HT1080 (cell line): ENCODE measurements at places on chromosomes 12 and 14. TPM values are rescaled to one million over a fixed set of nuclear protein-coding genes. Genes with fewer than 3 reads are reported as not detected.

RAD9B gene
- 0.23 and 0.43 TPM in 2 replicates for total RNA-seq

GRCh38 chr14:50619569-50620141 is 48.5 kb downstream of the SAV1 start:
- peak; percentile 62 for DNase-seq

- no peak for DNase-seq
Measured at GRCh38 chr12:108213871-108214445, 84.9 kb downstream of the WSCD2 start.

TAS2R10 gene
- 0.37 TPM in 1 of 2 replicates, not detected in the other for total RNA-seq

GRCh38 chr12:49803693-49804450 is 24.3 kb downstream of the NCKAP5L start:
- no peak for DNase-seq

- peak; percentile 32 for DNase-seq
Measured at GRCh38 chr14:97283426-97283825, 486.2 kb downstream of the VRK1 start.

GRCh38 chr14:102473559-102473958 is 36.0 kb downstream of the ANKRD9 start:
- DNase-seq, result no peak

CNTN1 gene
- 0.08 and 0.20 TPM in 2 replicates for total RNA-seq

GRCh38 chr12:122523280-122523679 is 3.5 kb downstream of the RSRC2 start:
- DNase-seq, result peak; percentile 14

DNA sequence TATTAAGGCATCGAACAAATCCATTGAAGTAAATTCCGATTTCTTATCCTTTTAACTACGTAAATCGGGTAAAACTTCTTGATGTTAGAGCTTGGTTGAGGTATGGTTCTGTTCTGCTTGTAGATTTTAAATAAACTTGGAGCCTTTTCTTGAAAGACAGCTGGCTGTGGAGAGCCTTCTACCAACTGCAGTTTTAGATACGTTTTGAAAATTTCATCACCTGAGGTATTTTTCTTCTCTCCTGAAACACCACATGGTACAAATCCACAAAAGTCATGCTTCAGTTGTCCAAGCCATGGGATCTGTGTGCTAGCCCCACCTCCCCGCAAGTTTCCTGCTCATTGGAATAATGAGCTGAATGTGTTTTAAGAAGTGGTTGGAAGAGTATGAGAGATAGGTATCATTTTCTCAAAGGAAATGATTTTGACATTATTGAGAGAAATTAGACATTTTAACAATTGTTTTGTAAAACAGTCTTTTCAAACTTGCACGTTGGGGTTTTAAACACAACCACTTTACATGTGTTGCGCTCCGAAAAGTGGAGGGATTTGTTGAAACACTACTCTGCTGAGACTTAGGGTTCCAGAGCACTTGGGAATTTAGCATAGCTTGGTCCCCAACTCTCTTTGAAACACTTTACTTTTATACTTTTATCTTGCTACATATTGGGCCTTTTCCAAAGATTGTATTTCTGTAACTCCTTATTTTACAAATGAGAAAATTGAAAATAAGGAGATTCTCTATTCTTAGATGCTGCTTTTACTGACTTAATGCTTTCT is 1.4 kb downstream of the PPM1A start:
- DNase-seq, result peak; percentile 38

- DNase-seq, result peak; percentile 37
Measured at GRCh38 chr12:102063069-102063468, 1.3 kb upstream of the WASHC3 start.

MANSC1 gene
- total RNA-seq, result 0.73 and 3.4 TPM in 2 replicates

DNA sequence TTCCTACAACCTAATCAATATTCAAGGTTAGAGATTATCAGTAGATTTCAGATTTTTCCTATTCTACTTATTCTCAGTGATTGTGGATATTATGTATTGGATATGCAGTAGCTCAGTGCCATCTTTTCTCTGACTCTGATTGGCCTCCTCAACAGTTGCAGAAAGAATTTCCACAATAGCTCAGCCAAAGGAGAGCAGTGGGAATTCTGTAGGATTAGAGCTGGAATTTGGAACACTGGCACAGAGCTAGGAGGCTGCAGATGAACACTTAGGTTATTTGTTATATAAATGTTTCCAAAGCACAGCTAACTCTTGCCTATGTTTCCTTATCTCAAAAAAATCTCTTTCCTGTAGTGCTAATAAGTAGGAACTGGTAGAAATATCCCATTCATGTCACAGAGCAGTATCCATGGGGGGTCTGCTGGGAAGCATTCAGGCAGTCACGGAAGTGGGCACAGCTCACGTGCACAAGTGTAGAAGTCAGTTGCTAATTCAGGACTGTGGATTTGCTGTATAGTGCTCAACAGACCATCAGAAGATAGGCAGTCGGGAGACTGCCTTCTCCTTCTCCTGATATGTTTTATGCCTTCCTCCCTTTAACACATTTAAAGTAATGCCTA is 116.2 kb upstream of the TMEM260 start:
- no peak for DNase-seq

DNA sequence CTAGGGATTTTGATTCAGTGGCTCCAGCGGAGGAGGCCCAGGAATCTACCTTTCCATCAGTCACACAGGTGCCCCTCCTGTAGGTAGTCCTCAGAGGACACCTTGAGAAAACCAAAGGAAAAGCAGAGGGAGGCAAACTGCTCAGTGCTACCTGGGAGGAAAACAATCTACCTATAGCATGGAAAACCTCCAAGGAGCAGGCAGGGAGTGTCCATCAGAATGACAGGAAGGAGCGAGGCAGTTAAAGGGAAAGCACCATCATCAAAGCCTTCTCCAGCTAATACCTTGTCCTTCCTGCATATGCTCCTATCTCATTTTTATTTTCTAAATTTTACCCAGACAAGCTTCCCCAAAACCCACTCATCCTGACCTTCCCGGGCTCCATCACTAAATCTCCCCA is 25.4 kb downstream of the DPF3 start:
- DNase-seq, result no peak

LACRT gene
- total RNA-seq, result not detected in 2 replicates

DNA sequence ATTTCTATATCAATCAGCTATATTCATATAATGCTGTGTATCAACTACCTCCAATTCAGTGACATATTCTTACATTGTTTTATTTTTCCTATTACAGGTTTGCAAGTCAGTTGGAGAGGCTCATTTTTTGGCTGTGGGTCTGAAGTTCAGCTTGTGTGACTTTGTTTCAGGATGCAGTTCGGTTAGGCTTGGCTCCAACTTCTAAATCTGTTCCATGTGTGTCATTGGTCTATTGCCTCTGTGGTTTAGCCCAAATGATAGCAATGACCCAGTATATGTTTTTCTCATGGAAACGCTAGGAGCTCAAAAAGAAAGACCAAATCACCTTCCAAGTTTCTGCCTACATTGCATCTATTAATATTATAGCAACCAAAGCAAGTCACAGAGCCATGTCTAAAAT is 848.6 kb upstream of the LRFN5 start:
- no peak for DNase-seq

KLRC1 gene
- 0.71 TPM in 1 of 2 replicates, not detected in the other for total RNA-seq

- no peak for DNase-seq
Measured at GRCh38 chr14:61433169-61433568, 111.8 kb downstream of the PRKCH start.

DNA sequence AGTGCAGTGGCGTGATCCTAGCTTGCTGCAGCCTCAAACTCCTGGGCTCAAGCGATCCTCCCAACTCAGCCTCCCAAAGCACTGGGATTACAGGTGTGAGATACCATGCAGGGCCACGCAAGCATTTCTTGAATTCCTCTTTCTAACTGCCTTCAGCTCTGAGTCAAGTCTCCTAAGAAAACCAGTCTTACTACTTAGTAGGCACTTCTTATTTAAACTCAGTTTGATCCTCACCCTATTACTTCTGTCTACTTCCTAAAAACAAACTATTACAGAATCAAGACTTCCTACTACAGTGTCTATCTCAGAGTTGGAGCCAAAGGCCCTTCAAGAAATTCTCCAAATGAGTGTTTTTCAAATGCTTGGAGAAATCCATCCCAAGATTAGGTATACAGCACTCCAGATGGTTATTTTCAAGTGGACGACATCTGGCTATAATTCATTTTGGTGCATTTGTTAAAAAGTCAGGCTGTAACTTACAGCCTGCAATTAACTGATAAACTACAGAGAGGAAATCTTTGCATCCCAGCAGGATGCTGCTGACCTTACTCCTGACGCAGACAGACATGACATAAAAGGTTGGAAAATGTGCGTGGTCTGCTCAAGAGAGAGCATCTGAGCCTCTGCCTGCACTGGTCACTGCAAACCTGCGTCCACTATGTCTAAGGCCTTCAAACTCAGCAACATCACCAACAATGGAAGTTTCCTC is 34.7 kb downstream of the SSH1 start:
- no peak for DNase-seq

GRCh38 chr12:108856170-108856427 is 1.3 kb downstream of the SSH1 start:
- DNase-seq, result no peak

DNA sequence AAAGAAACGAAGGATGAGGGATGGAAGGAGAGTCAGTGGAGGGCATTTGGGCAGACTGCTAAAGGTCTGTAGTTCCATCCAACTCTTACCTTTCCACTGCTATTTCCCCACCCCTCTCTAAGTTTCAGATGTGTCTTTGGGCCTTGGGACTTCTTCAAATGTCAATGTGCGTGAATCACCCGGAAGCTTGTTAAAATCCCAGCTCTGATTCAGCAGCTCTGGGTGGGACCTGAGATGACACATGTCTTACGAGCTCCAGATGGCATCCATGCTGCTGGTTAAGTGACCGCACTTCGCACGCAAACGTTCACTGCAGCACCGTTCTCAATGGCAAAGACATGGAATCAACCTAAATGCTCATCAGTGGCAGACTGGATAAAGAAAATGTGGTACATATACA is 309.9 kb downstream of the VRK1 start:
- peak; percentile 95 for DNase-seq

DNA sequence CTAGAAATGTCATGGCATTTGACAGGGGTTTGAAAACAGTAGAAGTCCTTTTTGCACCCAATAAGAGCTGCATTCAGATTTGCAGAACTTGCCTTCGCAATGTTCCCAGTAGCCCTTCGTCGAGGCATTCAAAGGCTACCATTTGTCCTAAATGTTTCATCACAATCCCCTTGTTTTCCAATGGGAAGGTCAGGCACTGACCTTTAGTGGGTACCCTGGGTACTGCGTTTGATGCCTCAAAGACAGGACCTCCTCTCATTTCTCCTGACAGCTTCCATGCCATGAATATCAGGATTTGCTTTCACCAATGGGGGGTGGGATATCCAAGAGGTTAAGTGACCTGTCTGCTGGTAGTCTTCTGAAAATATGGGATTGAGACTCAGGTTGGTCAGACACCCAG is 1063.1 kb downstream of the BCL11B start:
- DNase-seq, result no peak

DIO3 gene
- not detected in 2 replicates for total RNA-seq

DNA sequence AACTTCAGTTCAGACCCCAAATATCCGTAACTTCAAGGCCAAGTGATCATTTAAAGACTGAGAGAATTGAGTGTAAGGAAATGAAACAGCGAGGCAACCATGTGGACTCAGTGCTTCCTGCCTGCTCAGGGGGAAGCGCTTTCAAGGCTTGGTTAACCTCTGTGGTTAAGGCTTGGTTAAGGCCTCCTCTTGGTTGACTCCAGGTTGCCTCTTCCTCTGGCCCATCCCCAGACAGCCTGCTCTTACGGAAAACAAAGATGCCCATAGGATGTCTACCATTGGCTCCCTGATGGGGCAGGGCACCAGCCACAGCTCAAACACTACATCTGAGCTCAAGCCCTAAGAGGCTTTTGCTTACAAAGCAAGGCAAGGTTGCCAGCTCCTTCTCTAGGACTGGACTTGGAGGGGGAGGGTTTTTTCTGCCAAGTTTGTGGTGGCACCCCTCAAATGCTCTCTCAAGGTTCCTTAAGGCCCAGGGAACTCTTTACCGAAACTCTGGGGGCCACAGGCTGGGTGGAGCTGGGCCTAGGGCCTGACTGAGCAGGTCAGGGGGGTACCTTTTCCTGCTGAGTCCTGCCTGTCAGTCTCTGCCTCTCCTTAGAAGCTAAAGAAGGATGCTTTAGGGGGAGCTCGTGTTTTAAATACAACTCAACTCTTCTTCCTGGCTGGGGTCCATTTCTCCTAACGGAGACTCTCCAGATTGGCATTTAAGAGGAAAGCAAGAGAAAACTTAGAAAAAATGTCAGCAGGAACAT is 13.7 kb downstream of the COL2A1 start:
- no peak for DNase-seq

DACT1 gene
- total RNA-seq, result 0.30 TPM in 1 of 2 replicates, not detected in the other

GRIP1 gene
- total RNA-seq, result 0.37 and 1.5 TPM in 2 replicates

GRCh38 chr12:23005387-23005786 is 380.4 kb downstream of the ETNK1 start:
- DNase-seq, result no peak

OR4E2 gene
- total RNA-seq, result not detected in 2 replicates

- DNase-seq, result no peak
Measured at GRCh38 chr12:6363330-6364043, 11.9 kb downstream of the SCNN1A start.

DNA sequence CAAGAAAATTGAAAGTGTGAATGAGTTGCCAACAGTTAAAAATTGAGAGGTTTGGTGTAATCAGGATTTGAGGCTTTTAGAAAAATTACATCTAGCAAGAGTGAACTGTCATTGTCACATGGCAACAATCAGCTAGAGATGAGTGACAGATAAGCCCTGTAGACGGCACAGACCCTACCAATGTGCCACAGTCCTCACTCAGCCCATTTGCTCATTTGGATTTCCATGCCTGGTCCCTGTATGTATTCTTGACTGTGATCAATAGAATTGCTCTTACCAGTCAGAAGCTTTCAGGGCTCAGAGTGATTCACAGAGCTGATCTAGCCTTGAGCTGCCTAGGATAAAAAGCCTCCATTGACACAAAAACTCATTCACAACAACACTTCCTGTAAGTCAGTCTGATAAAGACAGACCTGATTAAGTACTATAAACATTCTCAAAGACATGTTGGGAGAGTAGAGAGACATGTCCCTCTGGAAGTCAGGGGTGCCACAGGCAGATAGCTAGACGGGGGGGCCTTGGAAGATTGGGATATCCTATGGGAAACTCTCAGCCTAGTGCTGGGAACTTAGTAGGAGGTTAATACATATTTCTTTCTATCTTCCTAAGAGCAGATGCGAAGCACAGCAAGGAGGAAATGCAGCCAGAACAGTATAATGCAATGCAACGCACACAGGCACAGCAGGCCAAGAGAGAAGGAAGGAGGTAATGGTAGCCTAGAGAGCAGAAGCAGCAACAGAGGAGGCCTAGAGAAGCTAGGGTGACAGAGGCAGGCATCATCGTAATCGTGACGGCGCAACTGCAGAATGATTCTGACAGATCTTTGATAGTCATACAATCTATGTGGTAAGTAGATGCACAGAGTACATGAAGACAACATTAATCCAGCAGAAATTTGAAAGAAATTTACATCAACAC is 2.0 kb upstream of the PELI2 start:
- no peak for DNase-seq
